ENCODE measurements at places on chromosomes 5 and 9. TPM values are rescaled to one million over a fixed set of nuclear protein-coding genes. Genes with fewer than 3 reads are reported as not detected.

DNA sequence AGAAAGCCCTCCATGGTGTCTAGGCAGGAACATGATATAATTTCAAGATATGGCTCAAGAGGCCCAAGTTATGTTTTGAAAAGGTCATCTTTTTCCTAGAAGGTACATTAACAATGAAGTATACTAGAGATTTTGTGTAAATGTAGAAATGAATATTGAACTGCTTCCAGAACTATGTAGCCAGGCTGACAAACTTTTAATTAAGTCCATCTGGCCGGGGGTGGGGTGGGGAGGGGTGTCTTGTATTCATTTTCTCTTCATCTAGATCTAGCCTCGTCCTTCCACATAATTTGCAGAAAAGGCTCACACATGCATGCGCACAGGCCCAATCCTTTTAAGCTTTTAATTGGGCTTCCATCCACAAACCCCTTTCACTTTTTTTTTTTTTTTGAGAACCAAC is 323.3 kb downstream of the ARL15 start:
- H3K27me3 ChIP-seq, result no peaks in the 10 kb centered on the region
- H3K36me3 ChIP-seq, result no peaks in the 10 kb centered on the region
- H3K27ac ChIP-seq, result no peak overlapping the region
- H3K4me3 ChIP-seq, result no peak overlapping the region
- DNase-seq, result no peak

- H3K27me3 ChIP-seq, result no peaks in the 10 kb centered on the region
- no peak overlapping the region for H3K4me3 ChIP-seq
- DNase-seq, result no peak
- H3K27ac ChIP-seq, result no peak overlapping the region
These were observed 103.9 kb upstream of the IFNE start for GRCh38 chr9:21585756-21586752.

DNA sequence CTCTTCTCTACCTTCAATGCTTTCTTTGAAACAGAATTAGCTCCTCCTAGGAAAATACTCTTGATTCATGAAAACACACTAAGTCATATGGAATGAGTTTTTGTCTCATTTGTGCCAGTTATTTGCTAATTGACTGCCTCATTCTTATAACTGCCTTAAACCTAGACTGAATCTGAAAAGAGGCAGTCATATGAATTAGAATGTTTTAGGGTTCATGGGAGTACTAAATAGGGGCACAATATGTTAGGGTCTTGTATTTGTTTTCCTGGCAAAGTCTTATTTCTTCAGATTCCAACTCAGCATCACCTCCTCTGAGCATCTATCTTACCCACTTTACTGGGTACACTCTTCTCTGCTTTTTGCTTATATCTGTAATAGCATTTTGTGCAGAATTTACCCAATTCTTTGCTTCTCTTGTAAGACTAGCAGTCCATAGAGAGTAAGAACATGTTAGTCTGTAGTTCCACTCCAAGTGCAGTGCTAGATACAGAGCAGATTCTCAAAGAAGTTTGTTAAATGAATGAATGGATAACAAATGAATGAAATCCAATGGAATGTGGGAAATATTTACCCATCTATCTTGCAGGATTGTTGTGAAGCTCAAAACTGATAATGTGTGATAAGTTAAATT is 43.9 kb upstream of the ALDH1A1 start:
- peaks cover 24% of the 10 kb centered on the region for H3K27me3 ChIP-seq
- no peak for DNase-seq
- H3K4me1 ChIP-seq, result no peaks in the 10 kb centered on the region
- no peak overlapping the region for H3K27ac ChIP-seq
- H3K36me3 ChIP-seq, result no peaks in the 10 kb centered on the region

DNA sequence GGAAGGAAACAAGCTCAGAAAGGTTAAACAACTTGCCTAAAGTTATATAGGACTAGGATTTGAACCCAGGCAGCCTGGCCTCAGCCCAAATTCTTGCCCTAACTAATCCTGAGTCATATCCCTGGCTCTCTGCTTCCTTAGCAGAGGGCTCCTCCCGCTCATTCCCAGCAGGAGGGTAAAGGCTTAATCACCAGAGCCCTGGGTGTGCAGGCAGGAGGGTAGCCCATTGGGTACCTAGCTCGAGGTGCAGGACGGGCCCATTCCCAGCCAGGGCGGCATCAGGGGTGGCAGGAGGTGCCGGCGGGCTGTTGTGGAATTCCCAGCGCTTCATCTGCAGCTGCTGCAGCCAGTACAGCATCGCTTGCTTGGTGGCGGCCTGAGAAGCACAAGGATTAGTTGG is 3.9 kb downstream of the TBC1D2 start:
- H3K27ac ChIP-seq, result no peak overlapping the region
- H3K4me3 ChIP-seq, result no peak overlapping the region
- no peak for DNase-seq
- H3K27me3 ChIP-seq, result peaks cover 7% of the 10 kb centered on the region
- no peaks in the 10 kb centered on the region for H3K36me3 ChIP-seq

The ISL1 gene
- total RNA-seq, result not detected

The SPOCK1 gene
- total RNA-seq, result 0.16 TPM

DNA sequence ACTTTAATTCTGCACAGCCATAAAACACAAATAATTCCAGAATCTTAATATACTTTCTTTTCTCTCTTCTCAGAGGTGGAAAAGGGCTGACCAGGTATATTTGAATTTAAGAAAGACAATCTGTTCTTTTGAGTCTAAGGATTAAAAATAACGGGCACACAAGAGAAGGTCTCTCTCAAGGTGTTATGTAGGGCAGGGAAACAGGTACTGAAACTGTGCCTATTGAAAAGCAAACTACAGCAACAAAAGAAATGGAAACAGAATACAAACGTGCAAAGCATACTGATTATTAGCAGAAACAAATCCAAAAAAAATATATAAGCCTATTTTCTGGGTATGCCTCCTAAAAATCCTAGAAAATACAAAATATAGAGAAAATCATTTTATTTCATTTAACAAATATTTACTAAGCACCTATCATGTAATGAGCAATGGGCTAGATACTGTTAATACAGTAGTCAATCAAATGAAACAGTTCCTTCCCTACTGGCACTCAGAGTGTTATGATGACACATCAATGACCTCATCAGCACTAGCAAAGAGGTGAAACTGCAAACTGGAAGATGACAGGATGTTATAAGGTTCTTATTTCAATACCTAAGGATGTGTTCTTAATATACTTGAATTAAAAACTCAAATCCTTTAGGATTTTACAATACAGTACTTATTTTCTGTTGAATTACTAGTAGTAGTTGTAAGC is 87.7 kb downstream of the AUH start:
- no peak overlapping the region for H3K4me3 ChIP-seq
- H3K27ac ChIP-seq, result no peak overlapping the region
- H3K27me3 ChIP-seq, result no peaks in the 10 kb centered on the region
- H3K4me1 ChIP-seq, result peaks cover 16% of the 10 kb centered on the region
- no peak for DNase-seq

DNA sequence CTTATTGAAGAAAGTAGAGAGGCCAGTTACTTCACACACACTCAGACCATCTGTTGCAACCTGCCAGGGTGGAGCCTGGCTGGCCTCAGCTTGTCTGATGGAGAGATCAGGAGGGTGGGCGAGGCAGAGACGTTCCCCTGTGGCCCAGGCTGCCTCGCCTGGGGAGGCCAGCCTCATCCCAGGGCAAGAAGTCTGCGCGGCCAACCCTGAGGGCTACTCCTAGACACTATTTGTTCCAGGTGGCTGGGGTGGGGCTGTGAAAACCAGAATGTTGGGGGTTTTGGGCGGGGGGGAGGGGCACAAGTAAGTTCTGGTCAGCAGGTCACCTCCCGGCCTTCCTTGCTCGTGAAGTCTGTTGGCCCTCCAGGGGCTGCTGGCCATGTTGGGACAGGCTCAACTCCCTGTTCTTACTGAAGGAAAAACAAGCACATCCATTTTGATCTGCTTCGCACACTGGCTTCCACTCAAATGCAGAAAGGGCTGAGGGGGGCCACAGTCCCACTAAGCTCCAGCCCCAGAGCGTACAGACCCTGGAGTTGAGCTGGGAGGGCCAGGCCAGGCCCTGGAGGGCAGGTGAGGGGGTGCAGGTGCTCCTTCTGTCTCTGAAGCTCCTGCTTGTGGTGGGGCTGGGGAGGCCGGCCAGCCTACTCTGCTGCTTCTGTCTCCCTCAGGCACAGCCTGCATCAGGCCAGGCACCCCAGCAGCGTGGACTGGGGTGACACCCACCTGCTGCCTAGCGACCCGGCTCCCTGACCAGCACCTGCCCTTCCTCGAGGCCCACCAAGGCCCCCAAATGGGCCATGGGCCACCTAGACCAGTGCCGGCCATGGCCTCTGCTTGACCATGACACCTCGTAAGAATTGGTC is 46.6 kb downstream of the SECISBP2 start:
- H3K27me3 ChIP-seq, result no peaks in the 10 kb centered on the region
- no peak for DNase-seq
- no peak overlapping the region for H3K4me3 ChIP-seq
- peaks cover 21% of the 10 kb centered on the region for H3K36me3 ChIP-seq

DNA sequence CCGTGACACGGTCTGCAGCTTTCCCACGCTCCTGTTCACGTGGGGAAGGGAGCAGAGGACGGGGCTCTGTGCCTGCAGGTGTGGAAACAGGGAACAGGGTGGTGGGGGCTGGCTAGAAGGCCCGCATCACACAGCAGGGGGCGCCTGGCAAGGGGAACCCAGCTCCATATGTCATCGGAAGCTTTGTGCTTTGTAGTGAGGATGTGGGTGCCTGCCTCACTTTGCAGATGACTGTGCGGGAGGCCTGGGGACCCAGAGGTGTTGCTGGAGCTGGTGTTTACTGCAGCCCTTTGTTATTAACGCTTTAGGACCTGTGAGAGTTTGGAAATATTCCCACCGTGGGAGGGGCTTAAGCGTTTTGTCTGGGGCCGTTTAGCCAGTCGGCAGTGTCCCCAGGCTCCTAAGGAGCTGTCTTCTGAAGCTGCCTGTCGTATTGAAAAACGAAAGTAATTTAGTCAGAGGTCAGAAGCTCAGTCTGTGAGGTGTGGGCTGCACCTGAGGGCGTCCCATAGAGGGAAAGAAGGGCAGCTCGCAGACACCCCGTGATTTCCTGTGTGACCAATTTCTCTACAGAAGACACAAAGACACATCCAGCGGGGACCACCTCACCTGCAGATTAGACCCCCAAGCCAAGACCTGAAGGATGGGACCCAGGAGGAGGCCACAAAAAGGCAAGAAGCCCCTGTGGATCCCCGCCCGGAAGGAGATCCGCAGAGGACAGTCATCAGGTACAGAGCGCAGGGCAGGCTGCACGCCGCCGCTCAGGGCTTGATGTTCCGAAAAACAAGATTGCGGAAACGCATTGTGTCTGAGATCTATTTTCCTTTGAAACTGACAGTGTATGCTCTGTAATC is 9.1 kb downstream of the MAN1B1 start:
- peak overlapping the region; percentile 85 for H3K4me3 ChIP-seq
- peak overlapping the region; percentile 97 for H3K27ac ChIP-seq
- peaks cover 30% of the 10 kb centered on the region for H3K4me1 ChIP-seq
- DNase-seq, result peak; percentile 95
- no peaks in the 10 kb centered on the region for H3K27me3 ChIP-seq

DNA sequence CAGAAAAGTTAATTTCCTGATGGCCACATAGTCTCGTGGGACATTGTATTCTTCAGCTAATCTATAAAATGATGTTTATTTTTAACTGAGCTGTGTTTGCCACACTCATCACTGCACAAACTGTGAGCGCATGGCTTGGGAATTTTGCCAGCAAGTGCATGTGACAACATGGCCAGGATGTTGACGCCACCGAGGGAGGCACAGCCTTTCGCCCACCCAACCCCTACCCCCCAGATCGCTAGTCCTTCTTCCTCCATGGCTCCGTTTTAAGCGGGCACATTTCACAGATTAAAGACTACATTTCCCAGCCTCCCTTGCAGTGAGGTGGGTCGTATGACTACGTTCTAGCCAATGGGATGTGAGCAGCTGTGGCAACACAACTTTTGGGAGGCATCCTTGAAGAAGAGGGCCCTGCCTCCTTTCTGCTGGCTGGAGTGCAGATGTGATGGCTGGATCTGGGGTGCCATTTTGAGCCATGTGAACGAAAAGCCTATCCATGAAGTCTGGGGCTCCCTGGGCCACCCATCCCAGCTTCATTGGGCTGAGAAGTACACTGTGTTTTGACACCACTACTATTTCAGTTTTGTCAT is 7.9 kb downstream of the NRARP start:
- peaks cover 40% of the 10 kb centered on the region for H3K27me3 ChIP-seq
- DNase-seq, result no peak
- H3K27ac ChIP-seq, result no peak overlapping the region
- no peaks in the 10 kb centered on the region for H3K36me3 ChIP-seq
- H3K4me1 ChIP-seq, result peaks cover 6% of the 10 kb centered on the region
- H3K4me3 ChIP-seq, result no peak overlapping the region

DNA sequence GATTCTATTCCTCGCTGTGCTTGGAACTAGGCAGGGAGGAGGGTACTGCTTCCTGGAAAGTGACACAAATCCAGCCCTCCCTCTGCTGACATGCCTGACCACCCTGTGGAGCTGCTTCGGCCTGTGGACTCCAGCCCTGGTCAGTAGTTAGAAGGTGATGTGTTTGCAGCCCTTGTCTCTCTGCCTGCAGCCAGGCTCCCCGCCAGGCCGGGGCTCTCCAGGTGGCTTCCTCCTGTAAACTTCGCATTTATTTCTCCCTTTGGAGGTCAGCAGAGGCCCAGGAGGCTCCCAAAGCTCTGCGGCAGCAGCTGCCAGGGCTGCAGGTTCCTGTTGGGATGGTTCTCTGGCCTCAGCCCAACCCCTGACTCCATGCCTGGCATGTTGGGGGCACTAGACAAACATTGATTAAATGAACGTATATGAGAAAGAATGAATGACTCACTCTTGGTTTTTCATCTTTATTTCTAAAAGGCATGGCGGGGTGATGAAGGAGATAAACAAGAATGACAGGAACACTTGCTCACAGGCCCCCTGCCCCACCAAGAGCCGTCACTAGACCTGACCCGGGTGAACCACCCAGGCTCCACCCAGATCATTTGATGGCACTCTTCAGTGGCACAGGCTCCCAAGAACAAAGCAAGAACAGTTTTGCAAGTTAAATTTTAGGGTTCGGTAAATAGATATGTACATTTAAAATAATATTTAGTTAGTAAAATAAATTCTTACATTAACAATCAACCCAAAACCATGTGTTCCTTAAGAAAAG is 8.4 kb upstream of the IRX2 start:
- H3K36me3 ChIP-seq, result peaks cover 2% of the 10 kb centered on the region
- peaks cover 30% of the 10 kb centered on the region for H3K27me3 ChIP-seq
- DNase-seq, result no peak
- H3K4me3 ChIP-seq, result no peak overlapping the region
- H3K4me1 ChIP-seq, result peaks cover 4% of the 10 kb centered on the region
- no peak overlapping the region for H3K27ac ChIP-seq

DNA sequence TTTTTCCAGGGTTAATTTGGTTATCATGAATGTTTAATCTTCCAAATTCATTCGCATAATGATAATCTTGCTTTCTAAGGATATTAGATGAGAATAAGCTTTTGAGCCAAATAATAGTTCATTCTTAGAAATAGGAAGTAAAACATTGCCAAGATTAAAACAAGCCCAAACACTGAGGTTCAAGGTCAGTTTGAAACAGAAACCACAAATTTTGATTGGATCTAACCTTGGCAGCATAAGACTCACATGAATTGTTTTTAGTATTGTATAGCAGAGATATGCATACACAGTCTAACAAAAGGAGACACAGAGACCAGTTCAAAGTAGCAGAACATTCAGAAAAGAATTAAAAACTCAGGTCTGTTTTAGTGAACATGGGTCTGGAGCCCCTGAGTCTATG is 43.4 kb upstream of the VCAN start:
- H3K27me3 ChIP-seq, result no peaks in the 10 kb centered on the region
- no peaks in the 10 kb centered on the region for H3K4me1 ChIP-seq
- DNase-seq, result no peak
- H3K4me3 ChIP-seq, result no peak overlapping the region
- no peak overlapping the region for H3K27ac ChIP-seq
